ENCODE measurements at places on chromosomes 7 and 10. TPM values are rescaled to one million over a fixed set of nuclear protein-coding genes. Genes with fewer than 3 reads are reported as not detected.

- no peaks in the 10 kb centered on the region for H3K4me1 ChIP-seq
- H3K4me3 ChIP-seq, result no peak overlapping the region
- H3K27me3 ChIP-seq, result no peaks in the 10 kb centered on the region
- no peak for DNase-seq
- H3K36me3 ChIP-seq, result peaks cover 2% of the 10 kb centered on the region
Measured at GRCh38 chr7:90459888-90460287, 9.6 kb upstream of the PTTG1IP2 start.

Gene NME8
- not detected for total RNA-seq

- H3K27ac ChIP-seq, result peak overlapping the region; percentile 11
- no peak overlapping the region for H3K4me3 ChIP-seq
- H3K4me1 ChIP-seq, result peaks cover 13% of the 10 kb centered on the region
- peaks cover 7% of the 10 kb centered on the region for H3K36me3 ChIP-seq
- no peak for DNase-seq
- H3K27me3 ChIP-seq, result no peaks in the 10 kb centered on the region
Measured at GRCh38 chr7:45028138-45028919, 28.3 kb downstream of the CCM2 start.

Gene RNF133
- total RNA-seq, result 0.49 TPM

GRCh38 chr7:139915268-139915863 lies 86.3 kb downstream of the TBXAS1 start:
- no peak overlapping the region for H3K4me3 ChIP-seq
- peaks cover 6% of the 10 kb centered on the region for H3K4me1 ChIP-seq
- no peak for DNase-seq
- no peaks in the 10 kb centered on the region for H3K36me3 ChIP-seq
- no peaks in the 10 kb centered on the region for H3K27me3 ChIP-seq
